ENCODE measurements at places on chromosomes 7 and 10. TPM values are rescaled to one million over a fixed set of nuclear protein-coding genes. Genes with fewer than 3 reads are reported as not detected.

The NUTM2B gene
- total RNA-seq, result 1.8 TPM

The ABLIM1 gene
- 35.8 TPM for total RNA-seq

DNA sequence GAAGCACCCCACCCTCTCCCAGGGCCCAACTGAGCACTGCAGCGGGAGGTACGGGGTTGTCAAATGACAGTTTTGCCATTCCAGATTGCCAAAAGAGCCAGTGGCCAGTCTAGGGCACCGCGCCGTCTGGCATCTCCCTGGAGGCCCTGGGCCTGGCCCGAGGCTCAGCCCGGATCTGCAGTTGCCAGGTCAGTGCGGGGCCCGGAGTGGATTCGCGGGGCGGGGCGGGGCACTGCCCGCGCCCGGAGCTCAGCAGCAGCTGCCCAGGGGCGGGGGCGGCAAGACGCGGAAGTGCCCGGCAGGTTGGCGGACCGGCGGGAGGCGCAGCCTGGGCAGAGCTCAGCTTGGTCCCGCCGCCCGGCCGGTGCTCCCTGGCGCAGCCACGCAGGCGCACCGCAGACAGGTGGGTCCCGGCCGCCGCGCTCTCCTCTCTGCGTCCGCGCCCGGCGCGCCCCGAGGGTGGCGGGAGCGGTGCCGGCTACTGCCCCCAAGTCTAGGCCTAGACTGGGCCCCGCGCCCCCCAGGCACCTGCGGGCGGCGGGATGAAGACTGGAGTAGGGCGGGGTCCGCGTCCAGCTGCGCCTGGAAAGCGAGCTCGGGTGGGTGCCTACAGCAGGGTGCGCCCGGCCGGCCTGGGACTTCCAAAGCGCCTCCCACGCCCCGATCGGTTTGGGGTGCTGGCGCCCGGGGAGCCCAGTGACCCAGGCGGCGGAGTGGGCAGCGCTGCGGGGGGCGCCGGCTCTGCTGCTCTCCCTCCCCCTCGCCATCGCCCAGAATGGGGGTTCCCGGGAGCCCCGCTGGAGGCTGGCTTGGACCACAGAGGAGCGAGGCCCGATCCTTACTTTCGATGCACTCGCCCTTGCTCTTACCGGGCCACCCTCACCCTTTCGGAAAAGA is at the start of gene IRF5:
Gene IRF5, plus strand, starts transcription at position 281 of the 897 bp plus-strand sequence. CDS start 4,155 bp downstream, outside the sequence.
- peaks cover 12% of the 10 kb centered on the region for H3K4me1 ChIP-seq
- peaks cover 2% of the 10 kb centered on the region for H3K36me3 ChIP-seq
- peaks cover 78% of the 10 kb centered on the region for H3K27me3 ChIP-seq
- DNase-seq, result no peak
- H3K27ac ChIP-seq, result no peak within 1 kb of the TSS

- no peaks in the 10 kb centered on the region for H3K36me3 ChIP-seq
- peaks cover 23% of the 10 kb centered on the region for H3K4me1 ChIP-seq
- DNase-seq, result no peak
- peak overlapping the region; percentile 8 for H3K27ac ChIP-seq
- H3K27me3 ChIP-seq, result no peaks in the 10 kb centered on the region
Observed at GRCh38 chr7:138755331-138755747, 42.5 kb upstream of the TMEM213 start.

DNA sequence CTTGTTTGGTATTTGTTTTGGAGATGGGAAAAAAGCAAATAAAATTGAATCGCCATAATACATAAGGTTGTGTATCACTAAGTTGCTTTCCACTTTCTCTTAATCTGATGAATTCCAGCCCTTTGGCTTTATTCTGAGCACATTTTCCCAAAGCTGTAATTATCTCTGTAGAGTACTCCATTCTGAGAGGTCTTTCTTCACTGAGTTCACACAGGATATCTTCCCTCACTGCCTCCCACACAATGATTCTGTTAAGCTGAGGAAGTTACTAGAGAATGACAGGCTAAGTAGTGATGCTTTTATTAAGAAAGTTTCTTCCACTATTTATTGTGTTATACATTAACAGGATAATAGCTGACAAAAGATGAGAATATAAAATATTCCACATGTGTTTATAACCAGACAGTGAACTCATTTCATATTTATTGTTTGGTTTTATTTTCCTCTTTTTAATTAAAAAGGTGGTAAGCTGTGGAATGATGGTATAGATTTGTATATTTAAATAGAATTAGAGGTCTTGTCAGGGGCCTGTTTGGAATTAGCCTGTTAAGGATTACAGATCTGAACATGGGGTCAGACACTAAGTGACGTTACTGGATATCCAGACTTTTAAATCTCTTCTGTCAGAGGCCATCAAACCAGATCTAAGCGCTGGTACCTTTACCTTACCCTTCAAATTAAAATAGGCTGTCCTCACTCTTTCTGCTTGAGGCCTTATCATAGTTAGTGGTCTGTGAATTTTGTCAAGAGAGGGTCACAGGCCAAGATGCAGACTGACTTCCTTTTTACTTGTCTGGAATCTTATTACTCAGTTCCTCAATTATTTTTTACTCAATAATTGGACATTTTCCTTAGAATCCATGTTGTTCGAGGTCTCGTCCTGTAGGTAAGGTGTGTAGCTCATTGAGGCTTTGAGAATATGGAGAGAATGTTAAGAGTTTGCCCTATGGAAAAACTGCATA is 8.4 kb downstream of the PLXDC2 start:
- DNase-seq, result no peak
- peaks cover 11% of the 10 kb centered on the region for H3K4me1 ChIP-seq
- H3K36me3 ChIP-seq, result no peaks in the 10 kb centered on the region
- H3K27ac ChIP-seq, result no peak overlapping the region
- H3K4me3 ChIP-seq, result no peak overlapping the region

GRCh38 chr10:99393036-99393435 is 37.4 kb downstream of the GOT1 start:
- H3K36me3 ChIP-seq, result peaks cover 3% of the 10 kb centered on the region
- H3K4me1 ChIP-seq, result peaks cover 4% of the 10 kb centered on the region
- H3K27me3 ChIP-seq, result peaks cover 2% of the 10 kb centered on the region
